ENCODE measurements at places on chromosomes 12 and 14.

GRCh38 chr12:6167327-6168280, 32.6 kb upstream of the CD9 start:
- DNase-seq: peak; percentile 80

DNA sequence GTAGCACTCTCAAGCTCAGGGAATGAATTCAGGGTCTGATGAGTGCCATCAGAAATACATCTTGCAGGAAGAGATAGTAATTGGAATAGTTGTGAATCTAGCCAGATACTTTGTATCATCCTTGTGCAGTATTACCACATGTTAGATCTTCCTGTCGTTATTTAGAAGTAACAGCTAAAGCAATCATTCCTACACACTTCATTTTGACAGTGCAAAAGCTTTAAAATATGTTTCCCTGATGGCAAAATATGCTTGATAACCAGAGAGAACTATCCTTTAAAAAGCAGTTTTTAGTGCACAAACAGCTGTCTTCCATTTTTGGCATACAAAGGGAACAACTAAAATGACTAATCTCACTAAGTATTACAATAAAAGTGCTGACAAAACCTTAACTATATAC, 149.5 kb upstream of the SLC38A2 start:
- DNase-seq: no peak

GRCh38 chr14:19851365-19851764, 23.6 kb upstream of the OR4K2 start:
- DNase-seq: no peak

GRCh38 chr14:52021957-52022600, 32.7 kb downstream of the RTRAF start:
- DNase-seq: no peak

- no peak for DNase-seq
These were observed 157.0 kb downstream of the FLRT2 start for GRCh38 chr14:85686908-85687307.

- no peak for DNase-seq
These were observed 5.6 kb upstream of the IL26 start for GRCh38 chr12:68231229-68231628.

- DNase-seq: no peak
These were observed 839.1 kb downstream of the GALC start for GRCh38 chr14:87153901-87154300.

GRCh38 chr12:57124261-57124877, 3.9 kb upstream of the LRP1 start:
- peak; percentile 84 for DNase-seq

DNA sequence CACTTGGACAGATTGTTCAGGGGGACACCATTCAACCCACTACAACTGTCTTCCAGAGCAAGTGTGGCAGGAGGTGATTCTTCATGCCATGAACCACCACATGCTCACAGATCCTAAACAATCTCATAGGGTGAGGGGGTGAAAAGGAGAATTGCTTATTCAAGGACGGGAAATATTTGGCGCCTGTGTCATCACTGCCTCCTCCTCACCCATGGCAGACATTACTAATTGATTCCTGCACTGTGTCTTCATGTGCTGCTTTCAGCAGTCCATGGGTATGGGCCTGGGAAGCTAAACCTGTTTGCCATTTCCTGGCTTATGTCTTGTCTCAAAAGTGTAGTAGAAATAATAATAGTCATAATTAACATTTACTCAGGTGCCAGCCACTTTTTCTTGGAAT, 31.3 kb downstream of the MMAB start:
- DNase-seq: no peak

- DNase-seq: no peak
These were observed 109.2 kb downstream of the ATXN7L3B start for GRCh38 chr12:74646831-74647230.

GRCh38 chr12:131211340-131211938, 257.7 kb downstream of the ADGRD1 start:
- no peak for DNase-seq

GRCh38 chr14:55749946-55750345, 169.9 kb downstream of the KTN1 start:
- no peak for DNase-seq

- DNase-seq: no peak
These were observed 13.1 kb downstream of the APPL2 start for GRCh38 chr12:105222726-105223351.

DNA sequence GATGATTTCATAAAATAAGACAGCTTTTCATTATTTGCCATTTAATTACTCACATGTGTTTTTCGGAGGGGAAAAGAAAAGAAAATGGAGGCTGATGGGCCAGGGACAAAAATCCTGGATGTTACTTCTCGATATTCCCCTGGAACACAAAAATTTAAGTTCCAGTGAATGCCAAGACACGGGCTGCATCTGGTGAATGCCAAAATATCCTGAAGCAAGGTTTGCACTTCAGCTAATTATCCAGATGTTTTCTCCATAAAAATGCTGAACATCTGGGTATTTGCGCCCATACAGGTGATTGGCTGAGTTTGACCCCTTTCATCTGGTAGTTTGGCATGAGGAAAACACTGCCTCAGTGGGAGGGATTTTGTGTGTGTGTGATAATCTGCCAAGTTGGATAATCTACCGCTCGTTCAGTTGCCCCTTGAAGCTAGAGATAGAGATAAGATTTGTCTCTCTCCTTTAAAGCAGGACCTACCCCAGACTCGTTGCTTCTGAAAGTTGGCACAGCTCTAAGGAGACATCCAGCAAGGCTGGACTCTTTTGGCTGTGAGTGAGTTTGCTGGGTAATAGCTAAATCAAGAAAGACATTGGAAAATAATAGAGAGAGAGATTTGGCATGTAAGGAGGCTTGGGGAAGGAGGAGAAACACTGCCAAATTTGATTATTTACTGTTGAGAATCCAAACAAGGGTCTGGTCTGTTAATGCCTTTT, 390.0 kb downstream of the EGLN3 start:
- no peak for DNase-seq

DNA sequence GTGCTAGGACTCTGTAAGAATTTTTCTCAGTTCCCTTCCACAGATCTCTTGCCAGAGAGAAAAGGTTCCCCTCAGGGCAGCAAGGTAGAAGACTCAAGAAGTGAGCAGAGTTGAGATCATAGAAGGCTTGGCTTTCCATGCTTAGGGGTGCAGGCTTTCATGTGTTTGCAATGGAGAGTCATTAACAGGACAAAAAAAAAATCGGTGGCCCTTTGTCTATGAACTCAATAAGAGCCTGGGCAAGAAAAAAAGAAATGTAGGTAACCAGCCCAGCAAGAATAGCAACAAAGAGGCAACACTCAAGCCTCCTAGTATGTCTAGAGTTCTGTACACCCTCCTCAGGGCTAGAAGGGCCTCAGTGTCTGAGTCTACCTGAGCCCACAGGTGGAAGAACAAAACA, 23.4 kb upstream of the LRP6 start:
- DNase-seq: no peak

GRCh38 chr14:55707365-55707804, 127.4 kb downstream of the KTN1 start:
- no peak for DNase-seq

DNA sequence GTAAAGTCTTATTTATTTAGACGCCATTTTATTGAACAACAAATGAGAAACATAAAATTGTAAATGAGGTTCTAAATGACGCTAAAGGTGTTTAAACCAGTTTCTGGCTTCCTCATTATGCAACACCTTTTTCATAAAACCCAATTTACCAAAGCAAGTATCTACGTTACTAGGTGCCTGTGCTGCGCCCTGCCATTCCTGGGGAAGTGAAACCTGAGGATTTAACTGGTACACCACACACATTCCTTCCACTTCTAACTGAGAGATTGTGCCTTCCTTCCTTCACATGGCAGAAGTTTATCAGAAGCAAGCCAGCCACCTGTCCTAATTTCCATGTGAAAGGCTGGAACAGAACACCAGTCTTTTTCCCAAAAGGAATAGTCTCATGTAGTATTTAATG, 40.3 kb upstream of the GCH1 start:
- no peak for DNase-seq

GRCh38 chr14:81519200-81520011, 14.2 kb downstream of the SEL1L start:
- DNase-seq: no peak

GRCh38 chr14:85546390-85546789, 16.4 kb downstream of the FLRT2 start:
- no peak for DNase-seq

- no peak for DNase-seq
These were observed 12.8 kb downstream of the TDG start for GRCh38 chr12:103978384-103978982.

DNA sequence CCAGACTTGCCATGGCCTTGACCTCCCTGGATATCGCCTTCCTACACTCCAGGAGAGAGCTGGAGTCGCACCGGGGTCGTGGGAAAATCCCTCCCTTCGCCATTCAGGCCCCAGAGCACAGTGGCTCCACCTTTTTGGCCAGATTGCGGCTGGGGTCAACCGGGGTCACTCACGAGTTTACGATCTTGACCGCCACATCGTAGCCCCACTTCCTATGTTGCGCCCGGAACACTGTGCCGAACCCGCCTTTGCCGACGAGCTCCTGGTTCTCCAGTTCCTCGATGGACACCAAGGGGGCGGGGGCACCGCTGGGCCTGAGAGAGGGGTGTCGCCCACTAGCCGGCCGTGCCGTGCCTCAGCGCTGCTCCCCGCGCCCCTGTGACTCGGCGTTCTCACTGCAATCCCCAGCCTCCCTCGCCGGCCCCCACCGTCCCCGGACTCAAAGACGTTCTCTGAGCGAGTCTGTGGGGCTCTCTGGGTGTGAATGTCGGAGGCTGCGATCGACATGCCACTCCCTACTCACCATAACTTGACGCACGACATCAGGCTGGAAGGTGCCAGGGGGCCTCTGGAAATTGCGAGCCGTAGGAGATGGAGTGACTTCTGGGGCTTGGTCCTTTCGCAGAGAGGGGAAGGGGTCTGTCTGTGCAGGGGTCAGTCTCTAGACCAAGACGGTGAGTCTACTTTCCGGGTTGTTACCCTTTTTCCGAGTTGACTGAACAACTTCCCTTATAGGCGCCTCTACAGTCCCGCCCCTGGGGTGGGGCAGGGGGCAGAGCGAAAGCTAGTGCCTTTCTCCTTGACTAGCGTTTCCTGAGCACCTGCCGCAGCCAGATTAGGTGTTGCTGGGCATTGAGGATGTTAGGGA, at the start of gene RIPK3:
Gene RIPK3 (minus strand): TSS at position 708 of the 868 bp plus-strand sequence. CDS start 165 bp downstream, at position 543.
- DNase-seq: peak; percentile 56

DNA sequence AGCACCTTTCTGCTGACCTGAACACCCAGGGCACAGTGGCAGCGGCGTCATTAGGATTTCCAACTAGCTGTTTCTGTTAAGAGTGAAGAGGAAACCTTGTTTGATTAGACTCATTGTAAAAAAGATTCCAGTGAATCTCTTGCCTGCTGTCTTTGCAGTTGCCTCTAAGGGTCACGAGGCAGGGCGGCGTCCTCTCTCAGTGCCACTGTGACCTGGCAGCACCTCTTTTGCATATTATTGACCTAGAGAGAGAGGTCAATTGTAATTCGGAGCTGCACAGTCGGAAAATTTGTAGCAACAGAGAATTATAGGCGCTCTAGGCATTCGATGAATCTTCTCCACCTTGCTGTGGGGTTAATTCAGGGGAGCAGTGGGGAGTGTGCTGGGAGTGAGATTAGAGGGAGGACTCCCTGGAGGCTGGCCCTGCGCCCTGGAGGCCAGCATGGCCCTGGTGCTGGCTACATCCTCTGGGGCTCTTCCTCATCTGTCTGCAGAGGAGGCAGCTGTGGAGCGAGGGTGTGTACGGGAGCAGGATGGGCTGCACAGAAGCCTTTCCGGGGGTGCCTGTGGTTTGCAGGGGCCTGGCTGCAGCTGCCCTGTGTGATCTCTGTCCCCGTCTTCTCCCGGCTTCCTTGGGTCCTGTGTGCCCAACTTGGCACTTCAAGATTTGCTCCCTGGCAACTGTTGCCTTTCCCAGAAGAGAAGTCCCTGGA, 14.3 kb downstream of the PACS2 start:
- DNase-seq: no peak

GRCh38 chr14:74950795-74951442, 4.5 kb downstream of the PGF start:
- no peak for DNase-seq

- no peak for DNase-seq
These were observed 225.0 kb downstream of the LRIG3 start for GRCh38 chr12:58695263-58695662.

DNA sequence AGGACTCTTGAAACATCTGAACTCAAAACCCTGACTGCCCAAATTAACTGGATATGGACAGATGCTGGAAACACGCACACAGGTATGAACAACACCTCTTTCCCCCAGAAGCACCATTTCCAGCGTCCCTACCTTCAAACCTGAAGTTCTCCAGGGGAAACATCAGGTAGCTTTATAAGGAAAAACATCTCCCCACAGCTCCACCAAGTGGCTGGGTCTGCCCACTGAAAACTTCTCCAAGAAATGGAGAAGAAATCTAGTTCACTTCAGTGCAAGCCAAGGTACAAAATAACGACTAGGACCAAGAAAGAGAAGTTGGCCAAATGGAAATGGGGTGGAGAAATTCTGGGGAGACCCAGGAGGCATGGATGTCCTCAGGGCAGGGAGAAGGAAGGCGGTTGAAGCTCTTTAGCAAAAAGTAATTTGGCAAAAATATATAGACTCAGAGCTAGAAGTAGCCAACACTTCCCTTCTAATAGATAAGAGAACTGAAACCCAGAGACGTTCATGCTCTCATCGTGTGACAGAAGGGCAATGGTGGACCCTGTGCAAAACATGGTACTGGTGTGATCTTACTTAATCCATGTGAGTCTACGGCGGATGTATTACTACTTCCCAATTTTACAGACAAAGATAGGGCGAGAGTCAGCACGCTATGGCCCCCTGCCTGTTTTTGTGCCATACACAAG, 10.5 kb upstream of the NUAK1 start:
- no peak for DNase-seq

DNA sequence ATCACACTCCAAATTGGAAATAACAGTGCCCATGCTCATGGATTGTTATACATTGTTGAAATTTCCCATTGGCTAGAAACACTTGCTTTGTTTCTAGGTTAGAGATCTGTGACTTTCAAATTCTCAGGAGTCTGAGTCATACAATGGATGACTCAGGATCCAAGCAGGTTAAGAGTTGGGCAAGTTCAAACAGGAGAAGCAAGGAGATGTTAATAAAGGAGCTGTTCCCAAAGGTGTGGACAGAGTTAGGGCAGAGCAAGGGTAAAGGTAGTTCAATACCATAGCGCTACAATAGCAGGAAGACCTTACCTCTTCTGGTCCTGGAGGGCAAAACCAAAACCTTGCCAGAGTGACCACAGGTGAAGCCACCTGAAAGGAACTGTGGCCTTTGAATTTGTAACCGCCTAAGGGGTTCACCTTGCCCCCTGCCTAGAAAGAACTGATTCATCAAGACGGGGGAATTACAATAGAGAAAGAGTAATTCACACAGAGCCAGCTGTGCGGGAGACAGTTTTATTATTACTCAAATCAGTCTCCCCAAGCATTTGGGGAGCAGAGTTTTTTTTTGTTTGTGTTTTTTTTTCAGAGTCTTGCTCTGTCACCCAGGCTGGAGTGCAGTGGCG, 4.2 kb upstream of the AMN1 start:
- DNase-seq: no peak
